ENCODE measurements at places on chromosomes 4 and X.

DNA sequence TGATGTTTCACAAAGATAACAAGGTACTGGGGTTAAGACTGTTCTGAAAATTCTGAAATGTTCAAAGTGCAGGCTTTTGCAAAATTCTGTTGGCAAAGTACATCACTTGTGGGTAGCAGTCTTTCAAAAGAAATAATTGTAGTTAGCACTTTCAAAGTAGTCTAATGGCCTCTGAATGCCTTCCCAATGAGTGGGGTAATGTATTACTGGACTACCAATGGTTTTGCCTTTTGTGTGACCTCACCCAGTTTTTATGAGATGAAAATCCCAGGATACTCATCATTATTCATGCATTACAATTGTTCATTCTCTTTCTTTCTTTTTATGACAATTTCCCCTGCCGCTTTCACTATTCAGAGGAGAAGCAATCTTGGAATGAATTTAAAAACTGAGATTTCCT is 686.1 kb downstream of the GLUD2 start:
- DNase-seq, result no peak

DNA sequence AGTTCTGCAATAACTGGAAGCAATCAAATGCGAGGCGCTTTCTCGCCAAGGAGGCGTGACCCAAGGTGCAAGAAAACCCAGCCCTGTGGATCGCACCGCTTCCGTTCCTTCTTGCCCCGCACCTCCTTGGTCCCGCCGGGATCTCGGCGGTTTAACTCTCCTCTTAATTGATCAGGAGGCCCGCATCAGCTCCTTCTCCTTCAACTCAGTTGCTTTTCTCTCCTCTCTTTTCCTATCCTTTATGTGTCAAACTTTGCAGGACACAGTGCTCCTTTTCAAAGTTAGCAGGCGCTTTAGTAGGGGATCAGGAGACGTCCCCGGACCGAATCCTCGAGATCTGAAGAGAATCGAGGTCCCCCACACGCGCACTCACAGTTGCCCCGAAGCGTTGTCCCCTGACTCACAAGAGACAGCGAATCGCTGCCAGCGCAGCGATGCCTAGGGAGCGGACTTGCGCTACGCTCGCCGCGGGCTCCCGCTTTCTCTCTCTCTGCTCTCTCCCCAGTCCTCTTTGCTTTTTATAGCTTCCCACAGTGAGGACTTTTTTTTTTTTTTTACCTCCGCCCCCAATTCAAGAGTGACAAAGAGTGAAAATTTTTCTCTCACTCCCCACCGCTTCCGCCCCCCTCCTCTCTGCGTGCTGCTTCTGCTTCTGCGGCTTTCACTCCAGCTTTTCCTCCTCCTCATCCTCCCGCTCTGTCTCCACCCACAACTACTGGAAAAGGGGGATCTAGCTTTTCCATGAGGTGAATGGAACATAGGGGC is at the start of gene DKK2:
Gene DKK2 (minus strand): TSS at position 495 of the 765 bp plus-strand sequence. CDS start 722 bp downstream, outside the sequence.
- no peak for DNase-seq

- DNase-seq, result no peak
Observed at GRCh38 chr4:57034520-57034919, 55.8 kb downstream of the POLR2B start.

DNA sequence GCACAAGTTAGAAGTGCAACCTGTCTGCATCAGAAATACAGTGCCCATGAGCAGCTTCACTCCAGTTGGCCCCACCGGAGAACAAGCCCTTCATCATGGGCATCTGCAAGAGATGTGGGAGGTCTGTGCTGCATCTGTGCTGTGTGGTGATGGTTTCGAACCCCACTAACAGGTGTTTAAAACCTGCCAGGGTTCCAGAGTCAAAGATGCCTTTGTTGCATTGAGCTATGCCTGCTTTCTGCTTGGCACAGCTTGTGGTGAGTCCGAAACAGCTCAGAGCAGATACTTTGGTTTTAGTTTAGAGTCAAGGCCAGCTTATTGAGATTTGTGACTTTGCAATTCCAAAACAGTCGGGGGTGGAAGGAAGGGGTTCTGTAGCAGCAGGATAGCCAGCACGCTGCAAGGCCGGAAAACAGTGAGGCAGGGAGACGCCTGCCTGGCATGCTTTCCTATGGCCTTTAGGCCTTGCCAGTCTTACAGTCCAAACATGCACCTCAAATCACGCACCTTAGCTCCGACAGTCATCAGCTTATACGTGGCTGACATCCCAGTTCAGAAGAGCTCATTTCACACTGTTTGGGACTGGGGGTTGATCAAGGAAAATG is 21.8 kb downstream of the MAGEA9 start:
- DNase-seq, result no peak

GRCh38 chr4:105637408-105638176 is 70.9 kb downstream of the INTS12 start:
- no peak for DNase-seq

GRCh38 chrX:133546441-133546840 is 131.2 kb upstream of the GPC4 start:
- DNase-seq, result no peak

- DNase-seq, result no peak
Observed at GRCh38 chr4:8164194-8164565, 5.6 kb upstream of the ABLIM2 start.

DNA sequence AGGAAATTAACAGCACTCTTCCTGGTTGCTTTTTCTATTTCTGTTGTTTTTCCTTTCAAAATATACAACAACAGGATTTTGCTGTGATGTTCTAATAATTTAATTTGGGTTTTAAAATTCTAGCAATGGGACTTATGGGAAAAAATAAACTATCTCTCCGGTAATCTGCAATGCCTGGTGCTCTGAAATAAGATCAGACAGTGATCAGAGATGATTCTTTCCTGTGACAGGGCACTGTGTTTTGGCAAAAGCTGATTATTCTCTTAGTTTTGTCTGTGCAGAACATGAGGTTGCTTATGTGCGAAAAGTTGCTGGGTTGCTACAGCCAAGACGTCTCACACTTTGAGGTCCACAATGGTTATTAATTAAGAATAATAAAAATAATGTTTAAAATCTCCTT is 291.7 kb downstream of the FBXO8 start:
- no peak for DNase-seq

DNA sequence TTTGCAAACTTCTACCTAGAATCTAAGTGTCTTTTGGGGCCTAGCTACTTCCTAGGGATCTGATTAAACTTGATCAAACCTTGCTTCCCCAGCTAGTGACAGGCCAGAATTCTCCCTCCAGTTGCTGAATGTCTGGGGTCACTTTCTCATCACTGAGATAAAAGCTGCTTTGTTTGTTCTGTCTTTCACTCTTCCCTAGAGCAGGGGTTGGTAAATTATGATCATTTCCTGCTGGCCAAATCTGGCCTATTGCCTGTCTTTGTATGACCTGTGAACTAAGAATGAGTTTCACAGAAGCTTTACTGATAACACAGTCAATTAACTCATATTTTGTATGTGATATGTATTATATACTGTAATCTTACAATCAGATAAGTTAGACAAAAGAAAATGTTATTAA is 157.8 kb upstream of the AADAT start:
- no peak for DNase-seq

DNA sequence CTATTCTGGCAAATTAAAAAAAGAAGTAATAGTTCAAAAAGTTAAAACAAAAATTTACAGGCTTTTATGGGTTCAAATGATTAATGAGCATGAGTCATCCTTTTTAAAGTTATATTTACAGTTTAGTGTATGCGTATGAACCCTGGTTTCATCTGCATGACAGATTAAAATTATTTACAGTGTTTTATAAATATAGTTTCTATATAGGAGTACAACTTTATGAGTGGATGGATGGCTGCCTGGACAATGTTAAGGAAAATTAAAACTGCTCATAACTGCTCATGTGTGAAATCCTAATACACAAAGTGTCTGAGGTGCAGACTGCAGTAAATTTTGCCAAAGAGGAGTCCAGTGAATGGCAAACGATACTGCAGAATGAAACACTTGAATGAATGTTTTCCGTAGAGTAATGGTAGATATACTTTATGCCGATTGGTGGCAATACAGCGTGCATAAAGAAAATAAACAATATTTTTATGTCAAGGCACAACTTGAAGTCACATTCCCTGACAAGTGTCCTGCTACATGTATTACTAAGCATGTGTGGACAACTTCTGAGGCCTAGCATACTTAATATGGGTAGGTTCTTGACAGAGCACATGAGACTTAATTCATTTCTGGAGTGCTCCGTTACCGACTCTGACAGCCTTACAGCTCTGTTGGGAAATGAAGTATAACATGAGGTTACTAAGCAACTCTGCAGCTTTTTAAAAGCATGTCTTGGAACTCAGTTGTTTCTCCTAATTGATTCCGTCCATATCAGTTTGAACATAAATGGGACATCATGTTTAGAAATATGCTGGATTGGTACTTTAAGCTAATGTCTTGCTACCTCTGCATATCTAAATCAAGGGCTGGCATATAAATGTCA is 985.6 kb upstream of the PCDH7 start:
- no peak for DNase-seq

- no peak for DNase-seq
Observed at GRCh38 chr4:96543346-96543745, 703.5 kb downstream of the PDHA2 start.

- no peak for DNase-seq
Observed at GRCh38 chr4:173651651-173652282, 121.7 kb upstream of the HAND2 start.

- DNase-seq, result no peak
Observed at GRCh38 chr4:79913581-79913980, 159.4 kb downstream of the ANTXR2 start.

- DNase-seq, result no peak
Observed at GRCh38 chr4:87961993-87962392, 13.5 kb upstream of the SPP1 start.

DNA sequence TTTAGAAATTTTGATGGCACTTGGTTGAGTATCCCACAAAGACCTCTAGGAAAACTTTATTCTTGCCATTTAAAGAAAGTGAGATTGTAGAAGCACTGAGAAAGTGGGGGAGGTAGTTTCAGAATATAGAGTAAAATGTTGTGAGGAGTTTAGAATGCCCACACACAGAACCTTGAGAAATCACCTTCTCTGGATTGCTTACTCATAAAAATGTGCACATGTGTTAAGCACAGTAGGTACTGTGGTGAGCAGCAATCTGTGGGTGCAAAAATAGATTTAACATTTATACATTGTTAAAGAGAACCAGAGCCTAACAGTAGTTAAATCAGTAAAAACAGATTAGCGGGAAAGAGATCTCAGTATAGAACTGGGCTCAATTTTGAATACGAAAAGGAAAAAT is 201.2 kb upstream of the NWD2 start:
- DNase-seq, result no peak

- DNase-seq, result no peak
Observed at GRCh38 chr4:169922632-169923276, 103.4 kb downstream of the MFAP3L start.

- DNase-seq, result no peak
Observed at GRCh38 chr4:101761405-101761804, 29.1 kb upstream of the BANK1 start.

DNA sequence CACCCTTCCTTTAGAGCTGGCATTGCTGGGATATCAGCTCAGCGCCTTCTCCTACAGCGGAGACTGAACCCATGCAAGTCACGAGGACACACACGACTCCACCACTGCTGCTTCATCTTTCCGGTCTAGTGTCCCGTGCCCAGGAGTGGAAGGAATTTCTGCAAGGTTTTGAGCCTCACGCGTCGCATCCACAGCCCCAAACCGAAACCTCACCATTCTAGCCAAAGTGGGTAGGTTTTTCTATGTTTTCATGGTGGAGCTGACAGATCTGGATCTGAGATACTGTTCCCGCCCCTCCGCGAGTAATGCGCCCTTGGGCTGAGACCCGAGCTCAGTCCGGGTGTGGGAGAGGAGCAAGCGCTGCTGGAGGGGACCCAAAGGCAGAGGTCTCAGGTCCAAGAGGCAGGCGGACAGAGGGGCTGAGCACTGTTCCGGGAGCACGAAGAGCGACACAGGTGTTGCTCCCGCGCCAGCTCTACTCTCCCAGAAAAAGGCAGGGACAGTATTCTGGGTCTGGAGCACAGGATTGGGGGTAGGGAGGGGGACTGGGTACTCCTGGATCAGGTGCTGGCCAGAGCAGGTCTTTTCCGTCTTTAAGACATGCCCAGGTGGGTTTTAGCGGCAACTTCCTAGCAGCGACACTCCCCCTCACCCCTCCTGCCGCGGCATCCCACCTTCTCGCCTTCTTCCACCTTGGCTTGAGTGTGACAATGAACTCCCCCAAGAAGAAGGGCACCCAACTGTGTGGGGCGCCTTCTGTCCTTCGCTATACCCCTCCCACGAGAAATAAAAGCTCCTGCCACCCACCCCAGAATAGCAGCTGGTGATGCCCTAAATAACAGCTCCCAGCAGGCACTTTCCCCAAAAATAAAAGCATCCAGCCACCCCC is 1.8 kb downstream of the EPHA5 start:
- no peak for DNase-seq

Data from stimulated activated CD4-positive, alpha-beta T cell treated with anti-CD3 and anti-CD28 coated beads, Interleukin-4, amount 100 ng/mL, for 4 hours (primary cell).